ENCODE measurements at places on chromosomes 1 and 21. TPM values are rescaled to one million over a fixed set of nuclear protein-coding genes. Genes with fewer than 3 reads are reported as not detected.

Gene HPCAL4
- total RNA-seq: 0.52 TPM

Gene ERO1B
- total RNA-seq: 2.5 TPM

Gene FAAH
- total RNA-seq: 3.8 TPM

Gene CRP
- total RNA-seq: not detected

- no peak for DNase-seq
Observed at GRCh38 chr1:66618390-66618789, 84.4 kb downstream of the SGIP1 start.

DNA sequence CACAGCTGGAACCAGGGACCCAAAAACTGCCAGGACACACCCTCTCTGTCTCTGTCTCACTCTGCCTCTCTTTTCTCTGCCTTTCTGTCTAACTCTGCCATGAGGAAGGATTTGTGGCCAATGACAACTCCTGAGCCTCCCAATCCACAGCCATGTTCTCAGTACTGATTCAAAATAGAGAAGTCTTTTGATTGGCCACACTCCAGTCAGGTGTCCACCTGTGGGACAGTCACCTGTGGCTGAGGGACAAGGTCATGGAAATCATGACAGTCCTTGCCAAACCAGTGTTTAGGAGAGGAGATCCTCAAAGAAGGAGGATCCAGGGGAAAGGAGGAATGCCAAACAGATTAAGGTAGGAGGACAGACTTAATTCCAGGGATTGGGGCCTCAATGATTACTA, 15.8 kb downstream of the TINAGL1 start:
- DNase-seq: no peak

GRCh38 chr1:162093095-162093494, 23.6 kb downstream of the NOS1AP start:
- DNase-seq: no peak

DNA sequence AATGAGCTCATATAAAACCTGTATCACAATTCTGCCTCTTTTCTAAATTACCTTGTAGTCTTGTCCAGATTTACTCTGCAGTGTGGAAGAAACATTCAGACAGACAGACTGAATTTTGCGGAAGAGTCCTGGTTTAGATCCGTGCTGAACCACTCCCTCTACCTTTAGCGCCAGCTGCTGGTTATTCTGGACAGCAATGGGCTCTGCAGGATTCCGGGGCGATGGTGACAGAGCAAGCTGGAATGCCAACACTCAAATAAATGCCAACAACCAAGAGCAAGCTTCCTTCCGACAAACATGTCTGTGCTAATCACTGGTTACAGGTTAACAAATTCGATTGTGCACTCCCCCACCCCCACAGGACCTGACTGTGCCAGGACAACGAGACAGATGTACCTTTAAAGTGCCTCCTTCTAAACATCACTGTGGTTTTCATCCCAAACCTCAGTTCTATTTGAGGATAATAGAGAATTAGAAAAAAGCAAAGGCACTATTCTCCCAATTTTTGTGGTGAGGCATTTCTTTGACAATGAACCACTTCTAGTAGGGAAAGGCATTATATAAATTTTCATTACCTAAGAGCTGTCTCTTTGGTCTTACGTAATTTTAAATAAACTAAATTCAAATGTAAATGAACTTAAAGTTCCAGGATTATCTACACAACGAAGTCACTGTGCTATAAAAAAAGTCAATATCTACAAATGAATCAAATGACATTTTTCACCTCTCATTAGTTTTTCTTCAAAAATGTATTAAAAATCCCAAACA, 90.4 kb downstream of the INTS7 start:
- DNase-seq: no peak

DNA sequence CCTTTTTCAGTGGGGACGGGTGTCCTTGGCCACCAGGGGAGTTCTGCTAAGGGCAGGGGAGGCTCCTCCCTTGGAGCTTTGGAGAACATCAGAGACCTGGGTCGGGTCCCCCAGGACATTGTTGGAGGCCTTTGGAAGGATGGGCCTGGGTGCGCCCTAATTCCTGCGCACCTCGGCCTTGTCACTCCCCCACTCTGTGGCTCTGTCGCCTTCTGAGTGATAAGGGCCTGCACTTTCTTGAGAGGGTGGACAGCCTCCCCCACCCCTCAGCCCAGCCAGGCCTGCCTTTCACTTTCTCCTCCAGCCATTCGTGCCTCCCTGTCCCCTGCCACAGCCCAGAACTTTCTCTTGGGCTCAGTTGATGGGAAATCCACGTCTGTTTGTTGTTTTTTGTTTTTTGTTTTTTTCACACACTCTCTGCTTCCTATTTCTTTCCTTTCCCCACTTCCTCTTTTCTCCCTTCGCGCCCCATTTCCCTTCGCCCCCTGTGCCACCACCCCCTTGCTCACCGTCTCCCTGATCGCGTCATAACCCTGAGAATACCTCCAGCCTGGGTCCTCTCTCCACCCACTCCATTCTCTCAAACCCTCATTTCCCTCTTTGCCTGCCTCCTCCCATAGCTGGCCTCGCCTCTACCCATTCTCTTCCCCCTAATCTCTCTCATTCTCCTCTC, 85.6 kb downstream of the PAX7 start:
- no peak for DNase-seq

- DNase-seq: no peak
Observed at GRCh38 chr1:245434280-245434679, 279.5 kb downstream of the KIF26B start.

- no peak for DNase-seq
Observed at GRCh38 chr1:78840453-78841271, 165.9 kb downstream of the ADGRL4 start.

DNA sequence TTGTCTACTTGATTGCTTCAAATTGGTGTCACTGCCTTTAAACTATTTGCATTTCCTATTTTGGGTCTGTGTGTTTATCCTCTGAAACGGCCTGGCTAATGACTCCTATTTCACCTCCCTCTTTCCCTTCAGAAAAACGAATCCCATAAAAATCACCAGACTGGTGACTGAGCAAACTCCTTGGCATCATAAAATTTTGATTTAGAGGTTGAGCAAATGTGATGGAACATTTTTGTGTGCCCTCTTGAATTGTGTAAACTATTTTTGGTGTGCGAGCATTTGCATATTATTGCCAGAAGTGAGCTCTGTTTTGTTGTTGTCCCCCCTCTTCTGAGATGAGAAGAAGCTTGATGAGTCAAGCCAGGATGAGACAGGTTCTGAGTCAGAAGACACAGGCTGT, 316.1 kb downstream of the AJAP1 start:
- DNase-seq: no peak
